NCI-H2171 treated with DMSO at 0.1 percent for 48 hours (cell line): ENCODE measurements at places on chromosomes 13 and 19.

DNA sequence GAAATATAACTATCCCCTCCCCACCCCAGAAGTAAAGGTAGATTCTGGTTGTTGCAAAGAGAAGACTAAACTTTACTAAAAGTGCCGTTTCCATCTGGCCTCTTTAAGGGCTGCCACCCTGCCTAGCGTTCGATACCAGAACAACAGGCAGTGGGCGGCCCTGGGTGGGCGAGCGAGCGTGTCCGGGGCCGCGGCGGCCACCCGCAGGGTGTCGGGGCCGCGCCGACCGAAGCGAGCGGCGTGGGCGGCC lies 2.6 kb downstream of the FGF9 start:
- no peak for DNase-seq

- no peak for DNase-seq
Observed at GRCh38 chr13:40428354-40428753, 238.1 kb downstream of the FOXO1 start.

DNA sequence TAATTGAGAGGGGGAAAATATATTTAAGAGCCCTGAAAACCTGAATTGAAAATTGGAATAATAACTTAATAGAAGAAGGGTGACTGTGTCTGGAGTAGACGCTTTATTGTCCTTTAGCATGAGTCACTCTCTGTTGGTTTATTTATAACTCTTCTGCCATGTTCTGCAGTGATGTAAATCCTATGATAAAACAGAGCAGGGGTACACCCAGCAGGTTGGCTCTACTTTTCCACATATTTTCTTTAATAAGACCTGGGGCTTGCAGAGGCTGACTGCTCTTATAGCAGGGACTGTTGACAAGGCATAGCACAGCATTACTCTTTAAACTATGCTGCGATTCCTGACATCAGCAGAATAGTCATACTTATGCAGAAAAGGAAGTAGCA lies 389.9 kb upstream of the PCDH9 start:
- DNase-seq = no peak

DNA sequence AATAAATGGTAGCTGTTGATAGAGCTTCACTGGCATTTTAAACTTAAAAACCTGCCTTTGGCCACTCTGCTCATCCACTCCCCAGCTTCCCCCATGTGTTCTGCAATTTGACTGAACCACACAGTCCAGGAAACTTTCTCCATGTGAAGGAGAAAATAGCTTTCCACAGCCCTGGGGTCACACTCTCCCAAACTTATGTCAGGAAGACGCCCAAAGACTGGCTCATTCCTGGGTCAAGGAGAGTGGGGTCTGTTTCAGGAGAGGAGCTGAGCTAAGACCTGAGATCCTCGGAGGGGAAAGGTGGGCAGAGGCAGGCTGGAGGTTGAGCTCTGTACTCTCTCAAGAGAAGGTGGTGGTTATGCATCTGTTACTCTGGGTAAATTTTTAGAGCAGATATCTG lies 48.7 kb upstream of the GPI start:
- DNase-seq = no peak

DNA sequence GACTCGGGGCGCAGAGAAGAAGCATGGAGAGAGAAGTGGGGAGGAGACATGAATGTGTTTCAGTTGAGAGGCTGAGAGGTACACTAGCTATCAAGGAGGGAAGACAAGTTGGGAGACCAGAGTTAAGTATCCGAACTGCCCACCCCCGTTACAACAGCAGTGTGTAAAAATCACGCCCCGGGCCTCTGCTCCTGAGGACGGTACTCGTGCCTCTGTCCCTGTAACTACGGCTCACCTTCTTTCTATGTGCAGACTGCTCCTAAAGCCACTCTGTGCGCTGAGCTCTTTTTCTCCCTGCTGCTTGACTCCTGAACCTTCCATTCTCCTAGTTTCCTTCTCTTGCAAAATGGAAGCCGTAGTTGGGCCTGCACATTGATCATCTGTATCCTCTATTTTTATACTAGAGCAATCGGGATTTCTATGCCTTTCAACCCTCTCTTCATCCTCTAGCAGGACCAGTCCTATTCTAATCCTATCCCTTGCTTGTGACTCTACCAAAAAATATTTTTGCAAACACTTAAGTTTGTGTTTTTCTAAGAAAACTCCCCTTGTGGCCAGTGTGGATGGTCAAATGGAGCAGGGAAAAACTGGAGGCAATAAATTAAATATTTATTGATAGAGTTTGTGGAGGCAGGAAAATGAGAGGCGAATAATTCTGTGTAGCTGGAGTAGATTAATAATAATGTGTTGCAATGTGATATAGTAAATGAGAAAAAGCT lies 569 bp downstream of the POLR1D start:
- peak; percentile 9 for DNase-seq

DNA sequence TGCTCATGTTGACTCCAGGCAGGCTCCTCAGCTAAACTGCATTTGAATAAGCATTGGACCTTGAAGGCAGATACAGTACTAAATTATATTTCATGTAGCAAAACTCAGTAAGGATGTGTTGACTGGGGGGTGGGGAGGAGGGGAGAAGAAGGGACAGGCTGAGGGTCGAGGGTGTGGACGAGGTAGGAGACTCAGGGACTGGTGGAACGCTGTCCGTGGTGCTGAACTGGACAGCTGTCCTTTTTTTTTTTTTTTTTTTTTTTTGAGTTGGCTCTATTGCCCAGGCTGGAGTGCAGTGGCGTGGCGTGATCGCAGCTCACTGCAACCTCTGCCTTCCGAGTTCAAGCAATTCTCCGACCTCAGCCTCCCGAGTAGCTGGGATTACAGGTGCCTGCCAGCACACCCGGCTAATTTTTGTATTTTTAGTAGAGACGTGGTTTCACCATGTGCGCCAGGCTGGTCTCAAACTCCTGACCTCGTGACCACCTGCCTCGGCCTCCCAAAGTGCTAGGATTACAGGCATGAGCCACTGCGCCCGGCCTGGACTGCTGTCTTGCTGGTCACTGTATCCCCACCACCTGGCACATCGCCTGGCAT lies 33.2 kb upstream of the CASP14 start:
- no peak for DNase-seq

- no peak for DNase-seq
Observed at GRCh38 chr13:94121686-94122085, 357.8 kb downstream of the DCT start.

GRCh38 chr13:102402290-102402689 lies 442 bp upstream of the FGF14 start:
- DNase-seq = no peak

DNA sequence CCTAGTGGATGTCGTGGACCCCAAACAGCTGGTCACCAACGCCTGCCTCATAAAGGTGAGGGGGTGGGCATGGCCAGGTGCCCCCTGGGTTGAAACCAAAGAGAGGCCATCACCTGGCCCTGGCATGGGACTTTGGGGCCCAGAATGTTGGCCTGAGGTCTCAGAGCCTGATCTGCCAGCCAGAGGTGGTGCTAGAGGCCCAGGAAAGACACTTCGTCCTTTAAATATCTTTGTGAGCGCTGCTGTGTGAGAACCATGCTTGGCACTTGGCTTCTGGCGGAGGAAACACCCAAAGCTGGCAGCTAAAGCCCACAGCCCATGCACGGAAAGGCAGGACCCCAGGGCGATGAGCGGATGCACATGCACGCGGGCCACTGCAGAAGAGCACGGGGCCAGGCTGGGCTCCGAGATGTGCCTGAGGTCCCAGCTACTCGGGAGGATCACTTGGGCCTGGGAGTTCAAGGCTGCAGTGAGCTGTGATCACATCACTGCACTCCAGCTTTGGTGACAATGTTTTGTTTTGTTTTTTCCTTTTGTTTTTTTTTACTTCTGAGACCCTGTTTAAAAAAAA lies 4.3 kb upstream of the ADM5 start:
- no peak for DNase-seq

DNA sequence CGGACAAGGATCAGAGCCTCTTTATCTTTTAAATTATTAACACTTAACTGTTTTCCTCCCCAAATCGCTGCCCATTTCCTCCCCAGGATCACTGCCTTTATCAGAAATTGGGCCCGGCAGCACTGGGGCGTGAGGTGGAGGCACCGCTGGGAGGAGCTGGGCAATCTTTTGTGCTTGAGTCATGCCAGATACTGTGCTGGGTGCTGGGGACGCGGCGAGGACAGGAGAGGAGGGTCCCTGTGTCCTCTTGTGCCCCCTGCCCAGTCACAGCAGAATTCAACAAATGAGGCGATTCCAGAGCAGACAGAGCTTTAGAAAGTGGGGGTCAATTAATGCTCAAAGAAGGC lies 347.8 kb downstream of the ZNF536 start:
- peak; percentile 33 for DNase-seq

GRCh38 chr13:56173346-56173745 lies 967.4 kb upstream of the PRR20A start:
- DNase-seq = no peak

DNA sequence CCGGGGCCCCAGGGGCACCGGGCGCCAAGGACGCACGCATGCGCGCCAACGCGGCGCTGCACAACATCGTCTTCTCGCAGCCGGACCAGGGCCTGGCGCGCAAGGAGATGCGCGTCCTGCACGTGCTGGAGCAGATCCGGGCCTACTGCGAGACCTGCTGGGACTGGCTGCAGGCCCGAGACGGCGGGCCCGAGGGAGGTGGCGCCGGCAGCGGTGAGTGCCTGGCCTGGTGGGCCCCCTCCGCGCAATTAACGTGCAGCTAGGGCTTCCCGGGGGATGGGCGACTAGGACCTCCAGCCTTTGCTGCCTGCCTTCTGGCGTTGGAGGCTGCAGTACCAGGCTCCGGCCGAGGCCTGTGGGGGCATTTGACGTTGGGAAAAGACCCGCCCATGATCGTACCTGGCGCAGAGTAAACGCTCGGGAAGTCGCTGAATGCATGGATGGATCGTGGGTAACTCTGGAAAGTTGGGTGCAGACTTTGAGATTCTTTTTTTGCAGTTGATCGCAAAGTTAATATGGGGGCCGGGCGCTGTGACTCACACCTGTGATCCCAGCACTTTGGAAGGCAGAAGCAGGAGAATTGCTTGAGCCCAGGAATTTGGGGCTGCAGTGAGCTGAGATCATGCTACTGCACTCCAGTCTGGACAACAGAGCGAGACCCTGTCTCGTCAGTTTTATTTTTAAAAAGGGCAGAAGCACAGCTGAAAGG lies 7.3 kb downstream of the APC2 start:
- no peak for DNase-seq

DNA sequence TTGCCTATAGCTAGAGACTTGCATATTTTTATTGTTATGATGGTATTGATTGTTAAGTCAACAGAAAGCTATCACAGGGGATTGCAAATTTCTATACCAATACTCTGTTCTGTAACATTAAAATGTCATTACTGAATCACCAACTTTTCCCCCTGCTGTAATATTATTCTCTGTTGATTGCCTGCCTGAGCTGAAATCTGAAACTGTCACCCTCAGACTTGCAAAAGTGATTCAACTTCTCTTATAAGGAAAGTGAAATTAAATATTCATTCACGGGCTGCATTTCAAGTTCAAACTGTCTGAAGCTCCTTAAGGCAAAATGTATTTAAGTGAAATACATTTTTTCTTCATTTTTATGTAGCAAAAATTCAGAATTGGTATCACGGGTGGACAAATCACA lies 723.2 kb downstream of the PCDH9 start:
- peak; percentile 32 for DNase-seq

DNA sequence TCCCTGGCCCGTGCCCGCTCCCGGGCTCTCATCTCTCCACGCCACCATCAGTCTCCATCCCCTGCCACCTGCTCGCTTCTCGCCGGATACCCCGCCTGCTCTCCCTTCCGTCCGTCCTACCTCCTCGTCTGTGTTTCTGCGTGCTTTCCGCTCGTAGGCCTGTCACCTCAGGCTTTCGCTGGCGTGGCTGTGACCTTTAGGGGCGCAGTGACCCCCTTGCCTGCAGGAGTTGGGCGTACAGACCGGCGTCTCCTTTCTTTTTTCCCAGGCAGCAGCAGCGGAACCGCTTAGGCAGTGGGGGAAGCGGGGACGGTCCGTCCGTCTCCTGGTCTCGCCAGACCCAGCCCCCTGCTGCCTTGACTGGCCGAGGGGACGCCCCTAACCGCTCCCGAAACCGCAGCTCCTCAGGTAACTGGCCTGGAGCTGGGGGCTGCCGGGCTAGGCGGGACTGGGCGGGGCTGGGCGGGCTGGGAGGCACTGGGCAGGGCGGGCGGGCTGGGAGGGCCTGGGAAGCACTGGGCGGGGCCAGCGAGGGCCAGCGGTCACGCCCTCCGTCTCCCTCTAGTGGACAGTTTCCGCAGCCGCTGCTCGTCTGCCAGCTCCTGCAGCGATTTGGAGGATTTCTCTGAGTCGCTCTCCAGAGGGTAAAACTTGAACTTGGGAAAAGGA lies 6.3 kb downstream of the PGLYRP1 start:
- DNase-seq = peak; percentile 80

GRCh38 chr19:40466219-40466984 lies 399 bp upstream of the SPTBN4 start:
- DNase-seq = no peak

GRCh38 chr13:85597790-85598500 lies 201.3 kb downstream of the SLITRK6 start:
- no peak for DNase-seq

DNA sequence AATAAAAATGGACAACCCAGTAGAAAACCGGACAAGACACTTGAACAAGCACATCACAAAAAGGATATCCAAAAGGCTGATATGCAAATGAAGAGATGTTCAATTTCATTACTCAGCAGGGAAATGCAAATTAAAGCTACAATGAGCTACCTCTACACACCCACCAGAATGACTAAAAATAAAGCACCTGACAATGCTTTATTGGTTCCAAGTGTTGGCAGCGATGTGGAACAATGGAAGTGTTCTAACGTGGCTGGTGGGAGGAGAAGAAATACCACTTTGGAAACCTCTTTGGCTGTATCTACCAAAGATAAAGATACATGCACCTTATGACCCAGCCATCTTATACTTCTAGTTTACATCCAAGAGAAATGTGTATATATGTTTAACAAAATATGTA lies 3.7 kb upstream of the ACP7 start:
- no peak for DNase-seq

DNA sequence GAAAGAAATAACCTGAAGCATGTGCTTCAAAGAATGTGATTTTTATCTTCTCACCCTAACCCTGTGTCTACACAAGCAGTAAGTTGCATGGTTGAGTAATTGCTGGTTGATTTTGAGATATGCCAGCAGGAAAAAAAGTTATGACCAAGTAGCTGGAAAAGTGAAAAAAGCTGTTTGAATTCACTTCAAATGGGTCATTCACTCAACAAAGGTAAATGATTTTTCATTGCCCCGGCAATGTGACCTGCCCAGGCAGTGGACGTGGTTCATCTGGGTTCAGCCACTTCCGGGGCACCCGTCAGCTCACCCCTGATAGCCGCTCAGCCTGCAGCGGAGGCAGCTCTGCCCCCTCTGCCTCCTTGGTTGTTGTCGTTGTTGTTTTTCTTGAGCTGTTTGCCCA lies 18.5 kb downstream of the TNFRSF19 start:
- no peak for DNase-seq

- no peak for DNase-seq
Observed at GRCh38 chr13:36975172-36975571, 24.0 kb downstream of the ALG5 start.

DNA sequence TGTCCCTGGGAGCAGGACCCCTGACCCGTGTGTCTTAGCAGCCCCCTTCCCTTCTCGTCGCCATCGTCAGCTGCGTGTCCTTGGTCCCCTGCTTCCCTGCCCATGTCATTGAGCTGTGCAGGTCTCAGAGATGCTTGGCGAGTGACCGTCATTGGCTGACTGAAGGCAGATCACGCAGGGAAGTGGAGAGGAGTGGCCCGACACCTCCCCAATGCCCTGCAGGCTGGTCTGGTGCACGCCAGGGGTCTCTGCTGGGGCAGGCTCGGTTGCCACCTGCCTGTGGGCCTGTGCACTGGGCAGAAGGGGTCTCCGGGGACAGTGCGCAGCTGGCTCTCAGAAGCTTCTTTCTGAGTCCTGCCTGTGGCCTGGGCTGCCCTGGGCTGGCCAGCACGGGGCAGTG lies 6.2 kb downstream of the GNA11 start:
- no peak for DNase-seq
